Activated CD4-positive, alpha-beta T cell treated with anti-CD3 and anti-CD28 coated beads for 36 hours (primary cell): ENCODE measurements at places on chromosomes 13 and 19. TPM values are rescaled to one million over a fixed set of nuclear protein-coding genes. Genes with fewer than 3 reads are reported as not detected.
A peak's percentile ranks its signal among the peaks of the same experiment; 100 is the strongest.

DNA sequence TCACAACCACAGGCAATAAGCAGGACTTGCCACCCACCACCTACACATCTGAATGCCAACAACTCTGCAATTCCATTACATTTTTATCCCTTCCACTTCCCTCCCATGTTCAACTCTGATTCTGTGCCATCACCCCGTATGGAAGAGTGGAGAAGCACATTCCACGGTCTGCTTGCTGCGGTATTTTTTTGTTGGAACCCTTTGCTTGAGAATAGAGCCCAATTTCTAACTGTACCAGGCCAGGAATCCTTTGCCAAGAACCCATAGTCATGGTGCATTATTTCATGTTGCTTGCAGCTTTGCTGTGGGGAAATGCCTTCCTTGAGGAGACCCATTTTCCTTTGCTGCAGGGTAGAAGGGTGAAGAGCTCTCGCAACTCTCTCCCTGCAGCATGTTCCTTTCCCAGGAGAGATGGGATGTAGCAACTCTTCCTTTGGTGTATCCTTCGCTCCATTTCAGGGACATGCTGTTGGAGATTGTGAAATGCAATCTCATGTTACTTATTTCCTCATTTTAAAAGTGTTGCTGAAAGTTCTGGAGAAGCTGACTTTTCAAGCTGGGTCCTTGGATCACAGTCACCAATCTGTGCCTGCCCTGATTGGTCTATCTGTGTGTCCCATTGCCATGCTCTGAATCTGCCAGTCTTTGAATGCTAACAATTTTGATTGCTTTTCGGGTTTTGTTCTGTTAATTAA lies 69.8 kb upstream of the STARD13 start:
- H3K36me3 ChIP-seq, result no peaks in the 10 kb centered on the region
- no peak overlapping the region for H3K27ac ChIP-seq
- H3K4me1 ChIP-seq, result peaks cover 2% of the 10 kb centered on the region
- peaks cover 39% of the 10 kb centered on the region for H3K27me3 ChIP-seq
- no peak overlapping the region for H3K4me3 ChIP-seq

DNA sequence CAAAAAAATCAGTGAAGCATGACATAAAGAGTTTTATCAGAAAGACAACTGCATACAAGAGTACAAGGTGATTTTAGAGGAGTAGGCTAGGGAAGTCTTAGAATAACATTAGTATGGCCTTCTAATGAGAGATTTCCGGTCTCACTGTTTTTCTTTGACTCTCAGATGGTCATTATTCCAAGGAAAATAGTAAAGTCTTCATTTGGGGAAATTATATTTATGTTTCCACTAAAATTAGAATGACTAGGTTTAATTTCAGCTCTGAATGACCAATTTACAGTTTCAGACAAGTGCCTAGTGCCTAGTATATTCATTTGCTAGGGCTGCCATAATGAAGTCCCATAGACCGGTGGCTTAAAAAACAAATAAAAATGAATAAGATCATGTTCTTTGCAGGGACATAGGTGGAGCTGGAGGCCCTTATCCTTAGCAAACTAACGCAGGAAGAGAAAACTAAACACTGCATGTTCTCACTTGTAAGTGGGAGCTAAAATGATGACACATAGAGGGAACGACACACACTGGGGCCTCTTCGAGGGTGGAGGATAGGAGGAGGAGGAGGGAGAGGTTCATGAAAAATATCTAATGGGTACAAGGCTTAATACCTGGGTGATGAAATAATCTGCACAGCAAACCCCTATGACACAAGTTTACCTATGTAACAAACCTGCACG lies 303.1 kb downstream of the PCDH9 start:
- no peak overlapping the region for H3K4me3 ChIP-seq
- no peaks in the 10 kb centered on the region for H3K4me1 ChIP-seq
- DNase-seq, result no peak
- H3K27me3 ChIP-seq, result no peaks in the 10 kb centered on the region

The SSC5D gene
- 0.34 TPM for total RNA-seq

- peak overlapping the region; percentile 12 for H3K4me3 ChIP-seq
- peak; percentile 83 for DNase-seq
- H3K27ac ChIP-seq, result no peak overlapping the region
- no peaks in the 10 kb centered on the region for H3K27me3 ChIP-seq
Measured at GRCh38 chr19:1860042-1860775, 3.2 kb downstream of the KLF16 start.

The SIGLEC12 gene
- 1.2 TPM for total RNA-seq

The LRRC25 gene
- not detected for total RNA-seq

- DNase-seq, result no peak
- no peaks in the 10 kb centered on the region for H3K4me1 ChIP-seq
- no peak overlapping the region for H3K27ac ChIP-seq
- H3K4me3 ChIP-seq, result no peak overlapping the region
- no peaks in the 10 kb centered on the region for H3K27me3 ChIP-seq
Measured at GRCh38 chr13:93635616-93636032, 409.0 kb downstream of the GPC6 start.

The CD320 gene
- 41.4 TPM for total RNA-seq

DNA sequence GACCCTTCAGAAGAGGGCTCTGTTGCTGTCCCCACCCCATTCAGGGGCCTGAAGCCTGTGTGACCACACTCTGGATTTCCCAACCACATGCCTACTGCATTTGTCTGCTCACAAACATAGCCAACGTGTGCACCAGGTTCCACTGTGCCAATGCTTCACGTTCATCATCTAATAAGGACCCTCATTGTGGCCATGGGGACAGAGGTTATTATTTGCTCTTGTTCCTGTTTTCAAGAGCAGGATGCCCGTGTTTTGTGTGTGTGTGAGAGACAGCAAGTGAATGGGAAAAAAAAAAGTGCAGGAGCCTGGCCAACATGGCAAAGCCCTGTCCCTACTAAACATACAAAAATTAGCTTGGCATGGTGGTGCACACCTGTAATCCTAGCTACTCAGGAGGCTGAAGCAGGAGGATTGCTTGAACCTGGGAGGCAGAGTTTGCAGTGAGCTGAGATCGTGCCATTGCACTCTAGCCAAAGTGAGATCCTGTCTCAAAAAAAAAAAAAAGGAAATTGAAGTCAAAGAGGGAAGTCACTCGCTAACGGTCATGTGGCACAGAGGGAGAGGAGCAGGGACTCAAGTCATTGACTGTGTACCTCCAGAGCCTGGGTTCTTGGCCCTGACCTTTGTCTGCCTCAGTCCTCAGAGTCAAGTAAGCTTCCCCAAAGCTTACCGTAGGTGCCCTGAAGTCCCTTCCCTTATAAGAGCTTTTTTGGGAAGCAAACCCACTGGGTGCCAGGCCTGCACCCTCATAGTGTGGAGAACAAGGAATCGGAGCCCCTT lies 6.9 kb downstream of the B3GNT8 start:
- no peaks in the 10 kb centered on the region for H3K27me3 ChIP-seq
- H3K4me3 ChIP-seq, result no peak overlapping the region
- peaks cover 22% of the 10 kb centered on the region for H3K36me3 ChIP-seq
- no peaks in the 10 kb centered on the region for H3K4me1 ChIP-seq

The RPS19 gene
- 3,204 TPM for total RNA-seq

The LRFN3 gene
- total RNA-seq, result 7.8 TPM
